ENCODE measurements at places on chromosomes 12 and 14.

DNA sequence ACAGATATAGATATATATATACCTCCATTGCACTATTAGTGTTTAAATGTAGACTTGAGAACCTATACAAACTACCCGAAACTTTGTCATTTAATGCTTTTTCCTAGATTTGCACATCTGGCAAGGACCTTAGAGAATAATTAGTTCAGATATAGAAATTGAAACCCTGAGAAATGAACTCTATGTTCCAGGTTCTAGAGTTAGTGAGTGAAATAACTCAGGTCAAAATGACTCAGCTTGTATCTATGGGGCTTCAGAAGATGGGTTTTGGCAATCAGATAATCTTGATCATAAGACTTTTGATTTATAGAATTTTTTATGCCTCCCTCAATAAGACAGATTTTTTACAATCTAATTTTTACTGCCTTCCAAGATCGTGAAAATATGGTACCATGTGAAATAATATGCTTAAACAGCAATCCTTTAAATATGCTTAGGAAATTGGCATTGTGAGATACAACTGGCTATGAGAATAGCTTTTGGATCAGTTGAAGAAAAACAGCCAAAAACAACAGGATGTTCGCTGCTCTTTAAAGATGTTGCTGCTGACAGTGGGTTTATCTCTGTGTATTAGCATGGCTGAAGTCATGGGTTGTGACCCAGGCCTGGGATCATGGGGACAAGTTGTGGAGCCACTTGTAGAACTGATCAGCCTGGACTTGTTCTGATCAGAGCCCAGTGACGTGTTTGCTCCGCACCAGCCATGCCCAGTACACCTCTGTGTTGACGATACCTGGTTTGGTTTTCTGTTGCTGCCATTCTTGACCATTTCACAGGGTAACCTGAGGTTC is 63.6 kb downstream of the TTLL5 start:
- no peak for DNase-seq

DNA sequence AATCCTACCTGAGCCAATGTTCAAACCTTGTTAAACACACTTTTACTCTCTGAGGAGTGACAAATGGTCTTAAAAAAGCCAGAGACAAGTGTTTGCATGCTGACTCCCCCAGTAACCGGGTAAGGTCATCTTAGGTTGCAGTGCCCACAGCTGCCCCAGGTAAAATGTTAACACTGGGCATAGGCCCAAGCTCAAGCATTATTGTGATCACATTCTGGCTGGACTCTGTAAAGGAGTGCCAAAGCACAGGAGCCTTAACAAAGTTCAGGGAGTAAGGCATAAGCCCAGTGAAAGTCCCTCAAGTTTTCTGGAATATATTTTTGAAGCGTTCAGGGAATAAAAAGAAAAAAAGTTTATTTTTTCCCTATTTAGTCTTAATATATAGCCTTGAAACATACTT is 8.6 kb downstream of the EDDM3A start:
- DNase-seq = no peak

DNA sequence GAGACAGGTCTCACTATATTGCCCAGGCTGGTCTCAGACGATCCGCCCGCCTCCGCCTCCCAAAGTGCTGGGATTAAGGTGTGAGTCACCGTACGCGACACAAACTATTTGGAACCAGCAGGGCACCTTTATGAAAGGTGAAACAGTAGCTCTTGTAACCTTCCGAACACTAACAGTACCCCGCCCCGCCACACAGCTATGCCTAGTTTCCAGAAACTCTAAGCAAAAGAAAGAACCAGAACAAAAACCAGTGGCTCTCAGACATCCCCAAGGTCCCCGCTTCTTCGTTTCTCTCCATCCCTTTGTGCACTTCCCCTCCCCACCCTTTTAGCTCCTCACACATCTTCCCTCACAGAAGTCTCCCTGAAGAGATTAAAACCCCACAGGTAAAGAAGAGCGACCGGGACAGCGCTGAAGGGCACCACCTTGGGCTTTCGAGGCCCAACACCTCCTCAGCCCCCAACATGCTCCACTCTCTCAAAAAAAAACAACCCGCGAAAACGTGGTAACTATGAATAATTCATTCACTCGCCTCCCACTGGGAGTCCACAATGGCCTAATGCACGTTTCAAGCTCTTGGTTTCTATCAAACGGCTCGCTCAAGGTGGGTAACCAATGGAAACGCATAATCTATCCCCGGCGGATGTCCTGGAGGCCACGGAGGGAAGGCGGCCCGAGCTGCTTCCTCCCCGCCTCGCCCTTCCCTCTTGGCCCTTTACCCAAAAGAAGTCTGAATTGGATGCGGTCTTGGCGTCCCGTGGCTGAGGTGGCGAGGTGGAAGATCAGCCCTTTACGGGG is 877 bp downstream of the BAG5 start:
- peak; percentile 54 for DNase-seq

DNA sequence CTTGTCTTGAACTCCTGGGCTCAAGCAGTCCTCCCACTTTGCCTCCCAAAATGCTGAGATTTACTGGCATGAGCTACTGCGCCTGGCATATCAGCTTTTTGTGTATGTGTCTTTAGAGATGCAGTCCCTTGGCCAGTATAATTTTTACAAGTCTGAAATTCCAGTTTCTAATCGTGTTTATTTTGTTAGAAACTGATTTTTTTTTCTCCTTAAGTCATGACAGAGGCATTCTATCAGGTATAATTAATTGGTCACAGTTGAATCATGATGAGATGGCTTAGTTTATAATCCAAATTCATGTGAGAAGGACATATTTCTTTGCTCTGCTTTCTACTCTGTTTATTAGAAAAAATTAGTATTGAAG is 98.9 kb downstream of the PCNX1 start:
- DNase-seq = no peak

DNA sequence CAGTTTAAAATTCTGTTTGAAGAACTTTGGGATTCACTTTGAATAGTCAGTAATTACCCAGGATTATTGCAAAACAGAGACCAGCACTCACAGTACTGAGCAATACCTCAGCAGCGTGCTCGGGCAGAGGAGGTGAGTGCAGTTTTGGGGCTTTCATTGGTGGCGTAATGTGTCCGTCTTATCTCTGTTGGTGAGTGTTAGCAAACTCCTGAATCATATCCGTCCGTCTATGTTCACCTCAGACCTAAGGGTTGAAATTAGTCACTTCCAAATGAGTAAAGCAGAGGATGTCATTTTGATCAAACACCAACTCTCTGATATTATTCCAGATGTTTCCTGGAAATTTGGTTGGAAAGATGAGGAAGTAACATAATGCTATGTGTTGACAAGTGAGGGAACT is 82.8 kb downstream of the BORCS5 start:
- DNase-seq = no peak

- no peak for DNase-seq
These were observed 56.1 kb downstream of the TECPR2 start for GRCh38 chr14:102418853-102419240.
